Femur (tissue), 1 donor: ENCODE measurements at places on chromosomes 4 and X.

DNA sequence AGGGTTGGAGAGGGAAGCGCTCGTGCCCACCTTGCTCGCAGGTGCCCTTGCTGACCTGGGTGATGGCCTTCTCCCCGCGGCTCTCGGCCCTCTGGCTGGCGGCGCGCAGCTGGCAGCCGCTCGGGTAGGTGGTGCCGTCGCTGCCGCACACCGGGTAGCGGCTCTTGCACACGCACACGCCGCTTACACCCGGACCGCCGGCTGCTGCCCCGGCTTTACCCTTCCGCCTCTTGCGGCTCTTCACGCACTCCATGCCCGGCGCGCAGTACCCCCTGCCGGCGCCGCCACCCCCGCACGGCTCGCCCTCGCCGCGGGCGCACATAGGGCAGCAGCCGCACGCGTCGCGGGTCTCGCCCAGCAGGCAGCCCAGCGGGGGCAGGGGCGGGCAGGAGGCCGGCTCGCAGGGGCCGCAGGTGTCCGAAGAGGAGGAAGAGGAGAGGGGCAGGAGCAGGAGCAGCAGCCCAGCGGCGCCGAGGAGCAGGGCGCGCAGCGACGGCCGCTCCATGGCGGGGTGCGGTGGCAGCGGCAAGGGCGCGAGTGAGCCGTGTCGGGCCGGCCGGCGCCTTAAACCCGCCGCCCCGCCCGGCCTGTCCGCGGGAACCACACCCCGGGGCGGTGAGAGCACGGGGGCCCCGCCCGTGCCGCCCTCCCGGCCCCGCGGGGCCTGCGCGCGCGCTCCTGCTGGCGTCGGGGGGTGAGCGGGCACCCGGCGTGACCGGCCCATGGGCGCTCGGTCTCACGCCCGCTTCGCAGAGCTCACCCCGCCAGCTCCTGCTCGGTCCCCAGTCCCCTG, at the start of gene IGFBP7:
Gene IGFBP7, minus strand, starts transcription at position 539 of the 793 bp plus-strand sequence. Its CDS starts 34 bp downstream, at position 505.
- peak; percentile 57 for DNase-seq

DNA sequence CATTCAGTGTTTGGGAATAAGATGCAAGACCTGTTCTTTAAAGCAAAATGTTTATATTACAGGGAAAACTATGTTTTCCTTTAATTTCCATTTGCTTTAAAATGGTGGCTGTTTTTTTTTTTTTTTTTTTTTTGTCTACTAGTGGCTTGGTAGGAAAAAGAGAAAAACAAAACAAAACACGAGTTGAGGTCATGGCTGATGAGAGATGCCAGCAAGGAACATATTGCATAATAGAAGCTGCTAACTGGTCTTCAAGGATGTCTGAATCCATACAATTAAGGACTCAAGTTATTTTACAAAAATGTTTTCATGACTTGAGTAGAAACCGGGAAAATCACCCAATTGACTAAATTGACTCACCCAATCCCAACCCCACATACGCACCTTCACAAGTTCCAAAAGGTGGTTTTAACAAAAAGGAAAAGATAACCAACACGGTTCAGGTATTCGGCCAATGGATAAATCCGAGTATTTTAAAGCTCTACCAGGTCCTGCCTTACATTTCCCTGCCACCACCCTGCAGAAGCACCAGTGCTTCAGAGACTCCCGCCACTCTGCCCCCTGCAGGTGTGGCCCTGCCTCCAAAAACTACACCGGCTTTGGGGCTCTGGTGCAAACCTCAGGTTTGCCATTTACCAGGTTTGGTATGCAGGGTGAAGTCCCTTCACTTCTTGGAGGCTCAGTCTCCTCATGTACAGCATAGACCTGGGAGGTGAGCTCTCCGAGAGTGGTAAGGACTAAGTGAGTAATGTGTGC, 27.1 kb downstream of the PIR start:
- no peak for DNase-seq

DNA sequence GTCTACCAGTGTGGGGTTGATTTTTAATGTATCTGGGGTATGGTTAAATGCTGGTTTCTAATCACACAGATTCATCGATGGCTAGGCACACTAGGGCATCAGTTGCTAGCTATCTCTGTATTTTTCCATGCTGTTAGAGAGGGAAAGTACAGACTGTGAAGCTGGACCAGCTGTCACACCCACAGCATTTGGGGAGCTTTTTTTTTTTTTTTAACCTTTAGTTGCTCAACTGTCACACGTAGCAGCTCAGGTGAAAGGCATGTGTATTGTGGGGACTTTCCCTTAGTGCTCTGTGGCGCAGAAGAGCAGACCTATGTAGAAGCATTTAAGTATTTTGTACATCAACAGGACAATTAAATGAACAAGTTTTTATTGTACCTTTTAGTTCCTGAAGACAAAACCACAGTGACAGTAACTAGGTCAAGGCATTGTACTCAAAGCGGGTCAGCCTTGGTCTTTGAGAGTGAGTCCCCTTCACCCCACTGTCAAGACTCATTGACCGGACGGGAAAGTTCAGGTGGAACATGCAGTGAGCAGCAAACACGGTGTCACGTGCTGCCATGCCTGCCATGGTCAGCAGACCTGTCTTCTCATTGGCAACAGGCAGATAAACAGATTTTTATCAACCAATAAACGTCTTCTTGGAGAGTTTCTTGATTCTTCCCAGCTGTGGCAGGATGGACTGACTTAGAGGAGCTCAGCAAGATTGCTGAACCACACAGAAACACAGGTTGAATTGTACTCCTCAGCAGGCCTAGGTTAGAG, 65.3 kb downstream of the CASP3 start:
- DNase-seq: no peak

GRCh38 chr4:79241846-79242245, 84.0 kb downstream of the NAA11 start:
- no peak for DNase-seq

GRCh38 chr4:186096681-186097165, 7.8 kb upstream of the FAM149A start:
- DNase-seq: no peak

GRCh38 chrX:55057675-55058249, 17.1 kb upstream of the PAGE2B start:
- peak; percentile 28 for DNase-seq

- DNase-seq: no peak
These were observed 76.6 kb downstream of the ARHGAP10 start for GRCh38 chr4:147808447-147808846.

- no peak for DNase-seq
These were observed 23.7 kb downstream of the VGLL1 start for GRCh38 chrX:136555694-136556093.

GRCh38 chr4:8393593-8394038, 46.9 kb downstream of the ACOX3 start:
- peak; percentile 74 for DNase-seq

- DNase-seq: no peak
These were observed 295.3 kb downstream of the GRID2 start for GRCh38 chr4:92599044-92599443.

GRCh38 chrX:5775846-5776430, 452.7 kb downstream of the NLGN4X start:
- no peak for DNase-seq

GRCh38 chr4:37475776-37476175, 210.4 kb downstream of the RELL1 start:
- no peak for DNase-seq

DNA sequence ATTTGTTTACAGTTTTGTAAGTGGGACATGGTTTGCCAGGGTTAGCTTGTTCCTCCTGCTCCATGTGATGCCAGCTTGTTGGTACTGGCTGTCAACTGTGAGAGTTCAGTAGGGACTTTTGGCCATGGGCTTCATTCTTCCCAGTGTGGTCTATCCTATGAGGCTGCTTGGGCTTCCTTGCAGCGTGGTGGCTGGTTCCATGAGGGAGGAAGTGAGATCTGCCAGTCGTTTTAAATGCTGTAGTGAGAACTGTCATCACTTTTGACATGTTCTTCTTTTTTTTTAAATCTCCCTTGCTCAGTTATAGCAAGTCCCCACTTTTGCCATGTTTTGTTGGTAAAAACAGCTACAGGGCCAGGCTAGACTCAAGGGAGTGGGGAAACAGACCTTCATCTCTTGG, 15.9 kb downstream of the NSD2 start:
- no peak for DNase-seq

DNA sequence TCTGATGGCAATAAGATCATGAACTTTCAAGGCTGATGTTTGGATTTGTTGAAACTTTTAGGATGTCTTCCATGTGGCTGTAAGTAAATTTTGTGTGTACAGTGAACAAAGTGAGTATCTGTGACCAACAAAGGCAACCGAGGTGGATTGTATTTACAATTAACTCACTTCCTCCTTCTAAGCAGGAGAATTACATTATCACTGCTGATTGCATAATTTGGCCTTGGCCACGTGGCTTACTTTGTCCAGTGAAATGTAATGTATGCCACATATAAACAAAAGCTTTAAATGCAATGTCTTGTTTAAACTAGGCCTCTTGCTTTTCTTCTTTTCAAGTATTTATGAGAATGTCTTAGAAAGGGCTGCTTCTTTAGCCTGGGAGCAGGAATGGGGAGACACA, 66.3 kb upstream of the MAD2L1 start:
- DNase-seq: no peak

- DNase-seq: peak; percentile 35
These were observed 9.0 kb upstream of the SLC25A14 start for GRCh38 chrX:130330706-130331105.

- no peak for DNase-seq
These were observed 36.0 kb upstream of the ARSJ start for GRCh38 chr4:114015444-114015899.

DNA sequence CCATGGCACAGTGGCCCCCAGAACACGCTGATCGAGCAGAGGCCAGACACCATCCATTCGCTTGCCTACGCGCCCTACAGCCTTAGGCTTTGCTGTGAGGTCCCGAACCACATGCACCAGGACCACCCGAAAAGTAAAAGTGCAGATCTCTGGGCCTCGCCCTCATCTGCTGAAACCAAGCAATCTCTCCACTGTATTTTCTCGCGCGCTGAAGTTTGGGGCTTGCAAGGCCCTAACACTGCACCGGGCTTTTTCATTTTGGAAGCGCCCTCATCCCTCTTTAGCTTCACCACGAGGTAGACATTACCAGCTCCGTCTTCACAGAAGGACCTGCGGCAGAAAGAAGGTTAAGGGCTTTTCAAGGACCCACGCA, 21.2 kb downstream of the NKX3-2 start:
- no peak for DNase-seq

DNA sequence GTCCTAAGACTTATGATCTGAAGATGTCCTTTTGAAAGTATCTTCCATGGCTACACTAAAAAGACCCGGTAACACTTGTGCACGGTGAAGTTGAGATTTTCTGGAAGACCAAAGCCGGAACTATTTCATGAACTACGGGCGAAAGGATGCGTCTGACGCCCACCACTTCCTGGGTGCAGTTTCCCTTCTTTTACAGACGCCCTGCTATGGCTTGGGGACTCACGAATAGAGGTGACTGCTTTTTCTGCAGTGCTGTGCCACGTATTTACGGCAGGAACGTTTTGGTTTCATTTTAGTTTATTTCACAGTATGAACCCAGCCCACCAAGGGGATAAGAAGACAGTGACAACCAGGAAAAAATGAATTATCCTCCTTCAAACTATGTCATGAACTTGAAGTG, 180.4 kb downstream of the AFAP1 start:
- DNase-seq: no peak

DNA sequence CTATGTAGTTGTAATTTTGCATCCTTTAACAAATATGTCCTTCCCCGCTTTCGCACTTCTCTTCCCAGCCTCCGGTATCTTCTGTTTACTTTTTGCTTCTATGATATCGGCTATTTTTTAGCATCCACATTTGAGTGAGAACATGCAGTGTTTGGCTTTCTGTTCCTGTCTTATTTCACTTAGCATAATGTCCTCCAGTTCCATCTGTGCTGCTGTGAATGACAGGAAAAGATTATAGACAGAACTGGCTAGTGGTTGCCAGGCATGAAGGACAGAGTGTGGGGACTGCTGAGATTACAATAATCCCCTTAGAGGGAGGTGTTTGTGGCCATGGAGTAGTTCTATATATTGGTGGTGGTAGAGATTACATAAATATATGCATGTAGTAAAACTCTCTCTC, 588.6 kb downstream of the NLGN4X start:
- no peak for DNase-seq

DNA sequence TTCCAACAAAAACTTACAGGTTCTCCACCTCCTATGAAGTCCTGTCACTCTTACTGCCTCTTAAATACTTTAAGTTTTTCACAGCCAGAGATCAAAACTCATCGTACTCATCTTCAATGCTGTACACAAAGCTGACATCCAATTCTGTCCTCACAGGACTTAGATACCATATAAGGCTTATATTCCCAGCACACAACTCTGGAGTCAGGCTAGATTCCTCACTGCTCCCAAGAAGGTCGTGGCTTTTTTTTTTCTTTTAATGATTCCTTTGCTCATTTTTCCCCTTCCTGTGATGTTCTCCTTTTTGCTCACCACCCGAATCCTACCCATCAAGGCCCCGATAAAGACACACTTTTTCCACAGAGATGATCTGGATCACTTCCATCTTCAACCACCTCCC, 914 bp downstream of the TRAPPC2 start:
- DNase-seq: no peak

- DNase-seq: no peak
These were observed 48.7 kb upstream of the SLC7A11 start for GRCh38 chr4:138290805-138291204.

DNA sequence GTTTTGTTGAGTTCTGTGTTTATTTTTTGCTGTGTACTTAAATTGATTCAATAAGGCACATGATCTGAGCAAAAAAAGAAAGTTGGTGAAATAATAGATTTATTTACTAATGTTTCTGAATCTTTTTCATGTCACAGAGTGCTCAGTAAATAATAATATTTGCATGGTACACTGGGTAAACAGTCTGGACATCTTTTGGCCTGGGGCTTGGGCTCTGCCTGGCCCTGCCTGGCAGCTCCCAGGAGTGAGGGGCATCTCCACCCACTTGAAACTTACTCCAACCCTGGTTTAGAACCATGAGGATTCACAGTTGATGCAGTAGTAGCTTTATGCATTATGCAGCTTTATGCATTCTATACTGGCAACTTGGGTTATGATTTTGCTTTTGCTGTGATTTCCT, 124.2 kb upstream of the SLC4A4 start:
- DNase-seq: no peak

DNA sequence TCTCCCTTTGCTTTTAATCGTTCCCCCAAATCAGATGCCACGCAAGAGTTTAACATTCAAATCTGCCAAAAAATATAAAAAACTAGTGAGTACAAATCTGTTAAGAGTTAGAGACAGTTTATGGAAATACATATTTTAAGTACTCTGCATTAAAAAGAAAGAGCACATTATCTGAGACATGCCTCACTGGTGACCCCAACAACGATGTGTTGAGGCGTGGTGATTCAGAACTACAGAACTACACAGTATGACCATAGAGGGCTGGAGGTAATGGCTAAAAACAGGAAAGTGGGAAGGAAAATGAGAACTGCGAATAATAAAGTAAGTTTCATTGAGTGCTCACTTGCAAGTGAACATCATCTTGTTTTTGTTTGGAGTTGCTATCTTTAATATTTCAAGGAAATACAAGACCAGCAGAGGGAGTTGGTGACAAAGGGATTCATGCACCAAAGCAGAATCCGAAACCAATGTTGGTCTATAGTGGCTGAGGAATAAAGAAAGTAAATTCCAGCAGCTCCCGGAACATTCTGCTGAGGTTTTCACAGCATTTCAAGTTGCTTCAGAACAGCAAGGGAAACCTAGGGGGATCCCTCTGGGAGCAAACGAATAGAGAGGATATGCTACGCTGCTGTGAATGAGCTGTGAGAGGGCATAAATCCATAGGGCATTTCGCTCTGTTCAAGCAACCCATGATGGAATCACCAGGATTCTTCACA, 92.2 kb downstream of the DCHS2 start:
- peak; percentile 44 for DNase-seq
